ENCODE measurements at places on chromosomes 11 and 22.

GRCh38 chr11:15484398-15484797, 369.7 kb downstream of the INSC start:
- no peak for DNase-seq

GRCh38 chr11:86377972-86378371, 3.3 kb downstream of the CCDC81 start:
- no peak for DNase-seq

DNA sequence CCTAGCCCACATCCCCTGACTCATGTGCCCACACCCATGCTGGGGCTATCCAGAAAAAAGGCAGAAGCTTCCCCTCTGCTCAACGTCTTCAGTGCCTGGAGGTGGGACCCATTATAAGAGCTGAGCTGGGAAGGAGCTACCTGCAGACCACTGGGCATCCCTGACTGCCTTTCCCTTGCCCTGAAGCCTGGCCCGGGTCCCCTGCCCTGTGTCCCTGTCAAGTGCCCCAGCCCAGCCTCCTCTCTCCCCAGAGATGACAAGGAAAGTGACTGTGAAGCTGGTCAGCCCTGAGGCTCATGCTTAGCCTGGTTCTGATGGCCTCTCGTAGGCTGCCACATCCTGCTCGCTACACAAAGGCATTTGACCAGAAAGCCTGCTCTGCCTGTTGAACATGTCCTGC, 140.4 kb downstream of the PARVA start:
- no peak for DNase-seq

DNA sequence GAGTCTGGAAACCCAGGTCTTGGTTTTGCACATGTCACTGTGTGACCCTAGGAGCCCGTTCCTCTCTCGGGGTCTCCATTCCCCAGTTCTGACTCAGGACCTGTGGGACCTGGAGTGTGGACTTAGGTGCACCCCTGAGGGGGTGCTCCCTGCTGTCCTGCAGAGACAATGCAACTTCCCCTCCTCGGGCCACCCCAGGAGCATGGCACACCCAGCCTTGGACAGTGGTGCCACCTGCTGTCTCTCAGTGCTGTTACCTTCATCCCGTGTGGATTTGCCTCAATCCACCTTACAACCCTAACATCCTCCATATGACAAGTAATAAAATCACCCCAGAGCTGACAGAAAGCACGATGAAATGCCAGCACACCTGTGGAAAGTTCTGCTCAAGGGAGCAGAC, 27.5 kb upstream of the CRYBB3 start:
- DNase-seq = no peak

- DNase-seq = no peak
Measured at GRCh38 chr11:72676861-72677341, 2.7 kb upstream of the PDE2A start.

- DNase-seq = no peak
Measured at GRCh38 chr22:22951035-22951434, 63.4 kb downstream of the IGLL5 start.

GRCh38 chr11:85855341-85855656, at the start of gene CCDC83:
TSS of gene CCDC83 (plus strand) at chr11:85855383. CDS start at chr11:85865124, 9,741 bp downstream.
- no peak for DNase-seq

DNA sequence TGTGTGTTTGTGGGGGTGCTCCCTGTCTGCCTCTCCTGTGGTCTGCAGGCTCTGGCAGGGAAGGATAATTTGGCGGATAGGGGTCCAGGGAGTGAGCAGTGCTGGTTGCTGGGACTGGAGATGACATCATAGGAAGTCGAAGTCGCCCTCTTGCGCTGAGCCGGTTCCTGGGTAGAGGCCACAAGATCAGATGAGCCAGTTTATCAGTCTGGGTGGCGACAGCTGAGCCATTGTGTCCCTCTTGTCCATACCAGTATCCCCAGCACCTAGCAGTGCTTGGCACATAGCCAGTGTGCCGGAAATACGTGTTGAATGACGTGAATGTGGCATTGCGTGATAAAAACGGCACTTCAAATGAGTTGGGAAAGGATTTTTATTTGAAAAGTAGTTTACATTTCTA, 9.8 kb downstream of the APOL5 start:
- no peak for DNase-seq

GRCh38 chr11:86447763-86448480, 73.2 kb downstream of the CCDC81 start:
- no peak for DNase-seq

- peak; percentile 51 for DNase-seq
Measured at GRCh38 chr11:61480994-61481335, 27.6 kb upstream of the LRRC10B start.

DNA sequence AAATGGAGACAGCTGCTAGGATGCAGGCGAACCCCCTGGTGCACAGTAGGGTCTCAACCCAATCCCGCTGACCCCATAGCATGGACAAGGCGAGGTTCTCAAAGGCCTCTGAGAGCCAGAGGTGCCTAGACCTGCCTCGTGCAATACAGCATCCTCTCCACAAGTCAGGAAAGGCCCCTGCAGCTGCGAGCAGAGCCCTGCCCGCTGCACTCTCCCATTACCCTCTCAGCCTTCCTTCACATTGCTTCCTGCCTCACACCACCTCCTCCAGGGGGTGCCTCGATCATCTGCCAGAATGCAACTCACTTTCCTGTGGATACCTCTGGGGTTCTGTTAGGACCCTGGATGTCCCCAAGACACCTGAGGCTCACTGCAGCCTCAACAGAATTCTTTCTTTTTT, 42.8 kb upstream of the TCF20 start:
- DNase-seq = peak; percentile 51

DNA sequence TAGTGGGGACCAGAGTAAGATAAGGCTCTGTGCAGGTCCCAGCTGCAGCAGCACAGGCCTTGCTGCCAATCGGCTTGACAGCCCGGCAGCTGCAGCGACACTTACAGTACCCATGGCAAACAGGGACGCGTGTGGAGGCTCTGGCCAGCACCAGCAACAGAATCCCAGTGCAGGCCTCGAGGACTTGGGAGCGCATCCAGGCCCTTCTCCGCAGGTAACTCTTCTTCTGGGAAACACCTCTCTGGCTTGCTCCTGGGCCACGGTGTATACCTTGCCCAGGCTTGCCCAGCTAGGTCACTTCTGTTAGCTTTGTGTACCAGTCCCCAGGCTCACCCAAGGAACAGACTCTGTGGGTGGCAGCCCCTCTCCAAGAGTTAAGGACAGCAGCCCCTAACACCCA, 126.7 kb downstream of the CTTN start:
- no peak for DNase-seq

DNA sequence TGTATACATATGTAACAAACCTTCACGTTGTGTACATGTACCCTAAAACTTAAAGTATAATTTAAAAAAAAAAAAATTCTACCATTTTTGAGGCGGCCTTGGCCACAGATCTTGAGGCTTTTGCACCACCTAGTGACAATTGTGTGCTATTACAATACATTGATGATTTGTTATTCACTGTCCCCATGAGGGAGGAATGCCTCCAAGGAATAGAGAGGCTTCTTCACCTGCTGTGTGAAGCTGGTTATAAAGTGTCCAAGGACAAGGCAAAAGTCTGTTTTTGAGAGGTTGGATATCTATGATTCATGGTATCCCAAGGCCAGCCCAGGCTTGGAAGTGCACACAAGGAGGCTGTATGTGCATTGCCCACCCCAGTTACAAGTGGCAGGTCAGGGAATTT, 30.7 kb downstream of the SLC22A25 start:
- peak; percentile 22 for DNase-seq

GRCh38 chr11:121839781-121840180, 276.2 kb downstream of the BLID start:
- no peak for DNase-seq

- DNase-seq = no peak
Measured at GRCh38 chr22:43827926-43828724, 16.0 kb upstream of the EFCAB6 start.

DNA sequence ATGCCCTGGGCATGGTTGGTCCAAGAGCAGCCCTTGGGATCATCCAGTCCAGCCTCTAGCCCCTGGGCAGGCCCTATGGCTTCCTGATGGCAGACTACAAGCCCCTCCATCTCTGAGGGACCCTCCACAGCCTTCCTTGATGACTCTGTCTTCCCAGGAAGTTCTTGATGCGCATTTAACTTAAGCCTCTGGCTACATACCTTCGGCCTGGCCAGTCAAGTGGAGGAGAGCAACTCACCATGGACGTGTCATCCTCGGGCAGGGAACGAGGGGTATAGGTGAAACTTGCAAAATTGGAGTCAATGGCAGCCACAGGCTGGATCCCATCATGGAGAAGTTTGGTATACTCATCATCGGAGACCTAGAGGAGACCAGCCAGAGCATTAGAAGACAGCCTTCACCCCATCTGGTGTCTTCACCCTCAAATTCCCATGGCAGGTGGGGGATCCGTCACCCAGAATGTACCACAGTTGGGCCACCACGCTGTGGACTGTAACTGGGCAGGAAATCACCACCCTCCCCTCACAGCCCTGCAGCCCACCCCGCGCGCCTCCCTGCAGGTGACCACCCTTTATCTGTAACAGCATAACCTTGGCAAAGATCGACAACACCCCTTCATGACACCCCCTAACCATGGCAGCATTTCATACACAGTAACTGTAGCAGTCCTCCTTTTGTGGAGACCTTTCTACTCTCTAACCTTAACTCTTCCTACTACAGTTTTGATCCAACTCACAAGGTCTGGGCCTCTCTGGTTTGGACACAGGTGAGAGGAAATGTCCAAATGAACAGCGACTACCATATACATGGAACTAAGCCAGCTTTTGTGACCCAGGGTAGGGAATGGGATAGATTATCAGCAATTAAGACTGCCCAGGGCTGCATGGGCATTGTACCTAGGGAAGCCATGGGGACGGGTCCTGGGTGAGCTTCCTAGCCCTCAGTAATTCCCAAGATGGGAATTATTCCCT, 91.7 kb downstream of the PDE2A start:
- DNase-seq = no peak

All from NCI-H2171 treated with DMSO at 0.1 percent for 48 hours (cell line).